ENCODE measurements at places on chromosomes 7 and 10.

GRCh38 chr10:23630885-23631284 lies 192.0 kb downstream of the OTUD1 start:
- peak; percentile 93 for DNase-seq

- no peak for DNase-seq
Observed at GRCh38 chr10:88066319-88066718, 202.9 kb downstream of the PTEN start.

- DNase-seq = peak; percentile 43
Observed at GRCh38 chr10:95236068-95236903, 42.2 kb downstream of the ACSM6 start.

DNA sequence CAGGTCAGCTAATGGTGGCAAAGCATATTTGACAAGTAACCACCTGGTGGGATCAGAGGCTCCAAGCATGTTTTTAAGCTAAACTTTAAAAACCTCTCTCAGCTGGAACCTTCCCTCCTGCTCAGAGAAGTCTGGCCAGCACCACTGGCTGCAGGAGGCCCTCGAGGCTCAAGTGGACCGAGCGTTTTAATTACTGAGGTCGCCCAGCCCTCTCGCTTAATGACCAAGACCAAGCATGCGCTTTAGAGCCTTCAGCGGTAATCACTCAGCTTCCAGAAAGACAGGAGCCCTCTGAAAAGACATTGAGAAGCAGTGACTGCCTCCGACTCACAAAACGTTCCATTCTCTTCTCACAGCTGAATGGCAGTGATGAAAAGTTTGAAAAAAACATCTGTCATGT lies 383.4 kb upstream of the ADARB2 start:
- DNase-seq = no peak

DNA sequence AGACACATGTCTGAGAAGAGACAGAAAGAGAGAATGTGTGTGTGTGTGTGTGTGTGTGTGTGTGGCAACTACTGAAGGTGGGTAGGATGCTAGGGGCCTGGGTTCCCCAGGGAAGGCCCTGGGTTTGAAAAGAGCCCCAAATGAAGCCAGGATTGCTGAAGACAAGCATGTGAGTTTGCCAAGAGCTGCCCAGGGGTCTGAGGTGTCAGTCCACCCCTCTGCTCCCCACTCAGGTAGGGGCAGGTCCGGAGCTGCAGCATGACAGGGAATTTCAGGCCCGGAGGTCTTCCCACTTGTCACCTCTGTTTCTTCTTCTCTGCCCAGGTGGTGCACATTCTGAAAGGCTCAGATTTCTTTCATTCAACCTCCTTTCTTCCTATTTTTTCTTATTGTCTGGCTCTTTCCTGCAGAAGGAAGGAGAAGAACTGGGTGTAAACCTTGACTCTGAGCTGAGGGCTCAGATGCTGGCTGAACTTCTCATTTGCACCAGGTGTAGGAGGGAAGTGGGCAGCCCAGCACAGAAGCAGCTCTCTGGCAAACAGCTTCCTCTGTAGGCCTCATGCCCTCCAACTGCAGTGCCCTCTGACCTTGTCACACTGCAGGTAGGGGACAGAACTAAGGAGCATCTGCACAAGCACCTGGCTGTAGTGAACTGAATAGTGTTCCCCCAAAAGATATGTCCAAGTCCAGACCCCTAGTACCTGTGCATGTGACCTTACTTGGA lies 79.6 kb upstream of the LRRC4 start:
- DNase-seq = no peak
